Right lobe of liver (tissue), 6 donors: ENCODE measurements at places on chromosomes 7 and 10. TPM values are rescaled to one million over a fixed set of nuclear protein-coding genes. Genes with fewer than 3 reads are reported as not detected.

Gene NODAL
- total RNA-seq: not detected

Gene ANXA8
- 0.81 TPM for total RNA-seq

Gene C10orf62
- total RNA-seq: not detected

Gene OPN1SW
- not detected for total RNA-seq

Gene SGMS1
- 20.5 TPM for total RNA-seq

Gene OR6V1
- total RNA-seq: not detected

Gene CDNF
- 2.8 TPM for total RNA-seq

DNA sequence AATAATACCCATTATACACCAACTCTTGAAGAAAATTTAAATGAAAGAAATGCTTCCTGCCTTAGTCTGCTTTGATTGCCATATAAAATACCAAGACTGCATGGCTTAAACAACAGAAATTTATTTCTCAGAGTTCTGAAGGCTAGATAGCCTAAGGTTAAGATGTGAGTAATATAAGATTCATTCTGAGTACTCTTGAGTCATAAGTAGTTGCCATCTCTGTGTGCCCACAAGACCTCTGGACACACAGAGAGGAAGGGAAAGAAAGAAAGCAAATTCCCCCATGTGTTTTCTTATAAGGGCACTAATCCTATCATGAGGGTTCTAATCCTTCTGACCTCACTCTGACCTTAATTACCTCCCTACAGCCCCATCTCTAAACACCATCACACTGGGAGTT lies 201.2 kb downstream of the PTN start:
- no peaks in the 10 kb centered on the region for H3K36me3 ChIP-seq
- no peak overlapping the region for H3K4me3 ChIP-seq
- H3K27me3 ChIP-seq: no peaks in the 10 kb centered on the region
- no peak for DNase-seq
- H3K4me1 ChIP-seq: no peaks in the 10 kb centered on the region
- H3K27ac ChIP-seq: no peak overlapping the region

GRCh38 chr10:122931088-122931906 lies 20.9 kb downstream of the FAM24A start:
- DNase-seq: no peak
- no peak overlapping the region for H3K4me3 ChIP-seq
- H3K27me3 ChIP-seq: no peaks in the 10 kb centered on the region
- no peak overlapping the region for H3K27ac ChIP-seq
- no peaks in the 10 kb centered on the region for H3K36me3 ChIP-seq
- H3K4me1 ChIP-seq: no peaks in the 10 kb centered on the region

DNA sequence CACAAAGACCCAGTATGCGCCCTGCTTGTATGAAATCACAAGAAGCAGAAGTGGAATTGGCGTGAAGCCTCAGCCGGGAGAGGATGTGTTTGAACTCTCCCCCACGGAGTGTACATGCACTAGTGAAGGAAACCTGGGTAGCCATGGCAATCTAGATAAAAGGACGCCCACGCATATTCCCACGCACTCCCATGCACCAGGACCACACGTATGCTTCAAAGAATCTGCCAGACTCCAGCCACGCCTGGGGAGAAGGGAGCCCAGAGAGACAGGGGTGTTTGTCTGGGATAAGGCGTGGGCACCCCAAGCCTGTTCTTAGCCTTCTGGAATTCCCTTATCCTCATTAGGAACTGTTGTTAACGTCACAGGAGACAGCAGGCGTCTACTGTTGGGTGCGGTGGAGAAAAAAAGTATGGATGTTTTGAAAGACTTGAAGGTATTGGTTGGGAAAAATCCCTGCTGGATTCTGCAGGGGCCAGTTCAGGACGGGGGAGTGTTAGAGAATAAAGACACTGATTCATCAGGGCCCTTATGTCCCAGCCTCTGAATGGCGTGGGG lies 28.9 kb upstream of the ECHDC3 start:
- H3K36me3 ChIP-seq: no peaks in the 10 kb centered on the region
- no peaks in the 10 kb centered on the region for H3K4me1 ChIP-seq
- DNase-seq: no peak
- H3K4me3 ChIP-seq: no peak overlapping the region
- no peak overlapping the region for H3K27ac ChIP-seq

DNA sequence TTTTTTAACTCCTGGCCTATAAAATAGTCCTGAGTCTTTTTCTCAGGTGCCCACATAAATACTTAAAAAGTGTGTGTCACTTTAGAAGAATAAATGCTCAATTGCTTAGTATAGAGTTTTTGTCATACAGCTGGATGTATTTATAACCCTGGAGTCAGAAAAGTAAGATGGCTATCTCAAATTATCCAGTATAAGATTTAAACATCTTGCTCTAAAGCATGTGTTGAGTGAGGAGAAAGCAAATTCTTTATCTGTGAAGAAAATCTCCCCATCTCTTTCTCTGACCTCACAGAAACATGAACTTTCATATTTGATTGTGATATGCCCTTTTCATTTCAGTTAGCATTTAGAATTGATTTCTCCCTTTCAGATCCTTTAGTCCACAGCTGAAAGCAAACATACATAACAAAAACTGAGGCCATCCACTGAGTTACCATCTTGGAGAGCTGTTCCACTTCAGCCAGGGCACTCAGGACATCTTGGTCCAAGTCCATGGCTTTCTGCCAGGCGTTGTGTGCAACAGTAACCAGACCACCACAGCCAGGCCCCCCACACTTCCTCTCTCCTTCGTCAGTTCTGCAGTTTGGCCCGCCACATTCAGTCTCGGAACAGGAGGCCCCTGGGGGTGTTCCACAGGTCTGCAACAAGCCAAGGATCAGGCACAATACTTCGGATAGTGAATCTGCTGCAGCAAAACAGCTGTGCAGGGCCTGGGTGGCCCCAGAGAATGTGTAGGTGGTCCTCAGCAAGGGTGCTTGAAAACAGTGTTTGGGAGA lies 40.9 kb downstream of the DLD start:
- no peak overlapping the region for H3K4me3 ChIP-seq
- no peaks in the 10 kb centered on the region for H3K4me1 ChIP-seq
- H3K27me3 ChIP-seq: no peaks in the 10 kb centered on the region
- DNase-seq: no peak

GRCh38 chr7:99194301-99194700 lies 13.6 kb downstream of the KPNA7 start:
- no peaks in the 10 kb centered on the region for H3K4me1 ChIP-seq
- H3K4me3 ChIP-seq: no peak overlapping the region
- DNase-seq: no peak
- no peaks in the 10 kb centered on the region for H3K36me3 ChIP-seq

DNA sequence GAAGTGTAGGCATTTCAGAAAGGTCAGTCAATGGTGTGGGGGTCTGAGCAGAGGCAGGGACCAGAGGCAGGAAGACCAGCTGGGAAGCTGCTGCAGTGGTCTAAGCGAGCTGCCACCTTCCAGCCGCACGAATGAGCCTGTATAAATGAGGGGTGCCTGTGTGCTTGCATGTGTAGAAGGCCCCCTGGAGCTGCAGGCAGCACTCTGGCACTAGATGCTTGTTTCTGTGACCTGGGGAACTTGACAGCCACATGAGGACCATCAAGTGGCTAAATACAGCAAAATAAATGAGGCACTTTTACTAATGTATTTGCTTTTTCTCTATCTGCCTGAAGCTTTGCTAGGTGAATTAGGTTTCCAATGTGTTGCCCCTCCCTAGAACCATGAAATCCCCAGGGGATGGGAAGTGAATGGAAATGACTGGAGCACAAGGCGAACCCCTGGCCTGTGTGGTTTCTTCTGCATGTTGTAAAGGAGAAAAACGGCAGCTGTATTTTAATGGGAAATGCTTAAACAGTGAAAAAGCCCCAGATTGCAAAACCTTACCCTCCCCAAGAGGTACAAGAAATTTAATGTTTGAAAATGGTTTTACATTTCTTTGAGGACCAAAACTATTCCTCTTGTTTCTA lies 57.7 kb downstream of the PYROXD2 start:
- H3K36me3 ChIP-seq: no peaks in the 10 kb centered on the region
- DNase-seq: no peak
- H3K27me3 ChIP-seq: no peaks in the 10 kb centered on the region
- H3K27ac ChIP-seq: no peak overlapping the region
- H3K4me1 ChIP-seq: no peaks in the 10 kb centered on the region
- no peak overlapping the region for H3K4me3 ChIP-seq

- H3K36me3 ChIP-seq: no peaks in the 10 kb centered on the region
- H3K4me1 ChIP-seq: no peaks in the 10 kb centered on the region
- no peak overlapping the region for H3K27ac ChIP-seq
- H3K27me3 ChIP-seq: no peaks in the 10 kb centered on the region
- no peak for DNase-seq
These were observed 5.8 kb downstream of the CHAT start for GRCh38 chr10:49619613-49620012.

- H3K27me3 ChIP-seq: no peaks in the 10 kb centered on the region
- H3K36me3 ChIP-seq: no peaks in the 10 kb centered on the region
- H3K4me3 ChIP-seq: no peak overlapping the region
- no peak for DNase-seq
These were observed 646.7 kb downstream of the PARD3 start for GRCh38 chr10:34168439-34168838.

- H3K4me1 ChIP-seq: no peaks in the 10 kb centered on the region
- no peak overlapping the region for H3K4me3 ChIP-seq
- no peaks in the 10 kb centered on the region for H3K27me3 ChIP-seq
- no peak for DNase-seq
- no peak overlapping the region for H3K27ac ChIP-seq
These were observed 805 bp upstream of the WDFY4 start for GRCh38 chr10:48683868-48684267.

GRCh38 chr7:155483245-155483644 lies 25.3 kb downstream of the EN2 start:
- H3K27me3 ChIP-seq: no peaks in the 10 kb centered on the region
- no peak overlapping the region for H3K27ac ChIP-seq
- H3K4me3 ChIP-seq: no peak overlapping the region
- H3K4me1 ChIP-seq: no peaks in the 10 kb centered on the region
- H3K36me3 ChIP-seq: no peaks in the 10 kb centered on the region

GRCh38 chr7:156892081-156892800 lies 742 bp downstream of the LMBR1 start:
- no peaks in the 10 kb centered on the region for H3K4me1 ChIP-seq
- peak overlapping the region; percentile 92 for H3K4me3 ChIP-seq

- H3K27me3 ChIP-seq: no peaks in the 10 kb centered on the region
- peak overlapping the region; percentile 99 for H3K4me3 ChIP-seq
- peak overlapping the region; percentile 89 for H3K27ac ChIP-seq
These were observed 817 bp downstream of the SRI start for GRCh38 chr7:88218836-88219605.
